ENCODE measurements at places on chromosomes 3 and 15.

DNA sequence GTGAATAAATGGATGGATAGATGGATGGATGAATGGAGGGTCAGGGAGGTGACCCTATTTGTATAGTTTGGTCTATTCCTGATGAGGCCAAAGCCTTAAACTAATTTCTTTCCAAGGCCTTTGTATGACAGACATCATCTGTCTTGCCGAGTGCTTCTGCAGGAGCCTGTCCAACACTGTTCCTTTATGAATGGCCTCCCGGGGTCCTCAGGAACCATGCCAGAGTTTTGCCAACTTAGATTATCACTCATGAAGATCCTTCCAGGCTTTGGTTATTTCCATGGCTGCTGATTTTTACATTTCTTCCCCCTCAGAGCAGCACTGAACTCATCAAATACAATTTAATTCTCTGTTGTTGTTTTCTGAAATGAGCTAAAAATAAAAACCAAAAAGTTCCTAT, 133.0 kb upstream of the SOX2 start:
- DNase-seq, result no peak

GRCh38 chr15:26098801-26099200, 235.7 kb upstream of the ATP10A start:
- no peak for DNase-seq

- no peak for DNase-seq
Observed at GRCh38 chr3:73768524-73769308, 144.0 kb upstream of the PDZRN3 start.

DNA sequence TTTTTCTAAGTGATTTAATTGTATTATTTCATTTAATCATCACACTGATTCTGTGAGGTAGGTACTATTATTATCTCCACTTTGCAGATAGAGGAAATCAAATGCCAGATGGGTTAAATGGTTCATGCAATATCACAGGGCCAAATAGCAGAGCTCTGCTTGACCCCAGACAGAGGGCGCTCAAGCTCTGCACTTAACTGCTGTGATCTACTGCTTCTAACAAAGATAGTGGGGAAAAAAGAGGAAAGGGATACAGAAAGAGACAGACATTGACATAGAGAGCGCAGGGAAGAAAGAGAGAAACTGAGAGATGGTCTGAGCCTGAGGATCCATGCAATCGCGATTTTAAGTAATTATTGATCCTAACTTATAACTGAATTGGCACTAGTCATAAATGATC, 279.1 kb upstream of the THRB start:
- DNase-seq, result peak; percentile 76

- DNase-seq, result no peak
Observed at GRCh38 chr3:156847752-156848448, 21.7 kb downstream of the LEKR1 start.

- DNase-seq, result peak; percentile 44
Observed at GRCh38 chr3:37855363-37855970, 6.2 kb upstream of the CTDSPL start.

GRCh38 chr15:66830358-66830757, 128.3 kb downstream of the SMAD6 start:
- no peak for DNase-seq

DNA sequence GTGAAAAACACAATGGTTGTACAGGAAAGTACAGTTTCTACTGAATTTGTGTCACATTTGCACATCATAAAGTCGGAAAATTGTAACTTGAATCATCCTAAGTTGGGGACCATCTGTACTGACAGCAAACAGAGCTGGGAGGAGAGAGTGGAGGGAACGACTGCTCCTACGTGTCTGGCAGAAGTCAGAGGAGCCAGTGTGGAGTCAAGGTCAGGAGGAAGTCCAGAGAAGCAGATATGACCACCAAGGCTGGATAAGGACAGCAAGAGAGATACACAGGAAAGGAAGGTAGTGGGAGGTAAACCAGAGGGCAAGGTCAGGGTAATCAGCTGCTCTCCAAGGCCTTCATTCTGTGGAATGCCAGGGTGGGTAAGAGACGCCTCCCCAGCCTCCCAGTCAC, 2.7 kb upstream of the CILP start:
- DNase-seq, result no peak

- DNase-seq, result no peak
Observed at GRCh38 chr15:99717161-99718009, 15.9 kb downstream of the LYSMD4 start.

Data from hematopoietic multipotent progenitor cell (in vitro differentiated cells).